Left lung (tissue), 14 donors: ENCODE measurements at places on chromosomes 2 and 18.

GRCh38 chr2:122307763-122308162 is 552.3 kb downstream of the TSN start:
- H3K27ac ChIP-seq = no peak overlapping the region
- no peaks in the 10 kb centered on the region for H3K36me3 ChIP-seq
- no peaks in the 10 kb centered on the region for H3K27me3 ChIP-seq
- DNase-seq = no peak
- H3K4me1 ChIP-seq = no peaks in the 10 kb centered on the region

DNA sequence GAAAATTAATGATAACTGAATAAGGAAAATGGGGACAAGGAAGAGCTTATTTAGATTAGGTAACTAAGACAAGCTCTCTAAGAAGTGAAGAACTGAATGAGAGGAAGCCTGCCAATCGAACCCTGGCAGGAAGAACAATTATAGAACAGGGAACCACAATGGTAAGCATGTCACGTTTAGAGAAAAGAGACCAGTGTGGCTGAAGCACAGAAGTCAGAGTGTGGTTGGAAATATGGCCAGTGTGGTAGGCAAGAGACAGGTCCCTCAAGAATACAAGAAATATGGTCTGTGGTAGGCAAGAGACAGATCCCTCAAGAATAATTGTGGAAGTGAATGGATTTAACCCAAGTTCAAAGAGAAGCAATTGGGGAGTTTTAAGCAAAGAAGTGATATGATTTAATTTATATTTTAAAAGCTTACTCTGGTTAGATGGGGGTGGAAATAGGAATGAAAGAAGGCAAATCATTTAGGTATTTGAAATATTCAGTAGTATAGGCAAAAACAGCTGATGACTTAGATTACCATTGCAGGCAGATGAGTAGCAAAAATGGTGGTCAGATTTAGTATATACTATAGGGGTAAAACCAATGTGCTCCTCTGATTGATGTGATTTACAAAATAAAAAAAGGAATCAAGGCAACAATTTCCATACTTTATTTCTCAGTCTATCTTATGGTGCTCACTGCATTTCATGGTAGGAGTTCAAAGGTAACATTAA is 38.8 kb upstream of the ERMN start:
- no peak overlapping the region for H3K27ac ChIP-seq
- no peak overlapping the region for H3K4me3 ChIP-seq
- no peak for DNase-seq
- no peaks in the 10 kb centered on the region for H3K36me3 ChIP-seq

DNA sequence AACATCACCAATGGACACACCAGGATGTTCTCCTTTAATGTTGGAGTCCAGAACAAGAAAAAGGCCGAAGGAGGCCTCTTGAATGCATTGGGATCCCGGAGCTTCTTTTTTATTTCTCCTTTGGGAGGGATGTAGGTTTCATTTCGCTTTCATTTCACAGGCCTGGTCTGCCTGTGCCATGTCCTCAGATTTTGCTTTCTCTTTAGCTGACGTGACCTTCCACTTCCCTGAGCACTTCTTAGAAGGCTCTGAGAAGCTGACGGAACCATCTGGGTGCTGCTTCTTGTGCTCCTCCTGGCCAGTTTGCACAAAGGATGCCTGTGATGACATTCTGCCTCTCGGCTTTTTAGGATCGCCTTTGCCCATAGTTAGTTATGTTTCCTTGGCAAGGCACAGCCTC is 15.1 kb upstream of the MBOAT2 start:
- H3K4me3 ChIP-seq = no peak overlapping the region
- H3K4me1 ChIP-seq = no peaks in the 10 kb centered on the region
- no peaks in the 10 kb centered on the region for H3K36me3 ChIP-seq

- H3K4me3 ChIP-seq = no peak overlapping the region
- DNase-seq = no peak
- H3K27me3 ChIP-seq = no peaks in the 10 kb centered on the region
- H3K4me1 ChIP-seq = no peaks in the 10 kb centered on the region
Observed at GRCh38 chr18:26454192-26454591, 94.2 kb downstream of the KCTD1 start.

DNA sequence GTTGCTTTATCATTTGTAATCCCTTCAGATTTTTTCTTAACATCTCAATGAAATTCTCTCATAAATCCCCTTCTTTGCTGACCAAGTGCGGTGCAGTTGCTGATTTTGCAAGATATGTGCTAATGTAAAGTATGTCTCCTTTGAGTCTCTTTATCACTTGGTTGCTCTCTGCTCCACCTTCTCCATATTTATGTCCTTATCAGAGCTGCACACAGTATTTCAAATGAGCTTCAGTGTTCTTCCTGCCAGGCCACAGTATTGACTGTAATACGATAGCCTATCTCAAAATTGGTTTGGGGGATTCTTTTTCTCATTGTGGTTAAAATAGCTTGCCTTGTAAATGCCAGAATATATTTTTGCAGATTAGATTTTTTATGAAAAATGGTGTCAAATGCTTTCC is 32.2 kb downstream of the MAIP1 start:
- no peak for DNase-seq
- no peak overlapping the region for H3K27ac ChIP-seq
- H3K36me3 ChIP-seq = no peaks in the 10 kb centered on the region
- peaks cover 3% of the 10 kb centered on the region for H3K4me1 ChIP-seq
- H3K27me3 ChIP-seq = no peaks in the 10 kb centered on the region

DNA sequence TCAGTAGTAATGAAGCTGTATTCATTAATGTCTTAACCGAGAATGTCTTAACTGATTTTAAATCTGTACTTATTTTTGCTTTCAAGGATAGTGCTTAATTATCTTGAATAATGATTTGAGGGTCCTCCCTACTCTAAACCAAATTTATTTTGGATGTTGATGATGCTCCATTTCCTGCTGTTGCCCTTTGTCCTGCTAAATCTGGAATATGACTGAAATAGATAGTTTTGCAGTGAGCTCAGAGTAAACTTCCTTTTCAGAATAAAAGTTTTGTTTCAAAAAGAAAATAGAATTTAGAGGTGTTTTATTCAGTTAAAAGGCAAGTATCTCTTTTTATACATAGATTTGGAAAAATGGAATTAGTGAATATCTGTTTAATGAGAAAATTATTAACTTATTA is 8.1 kb downstream of the NBEAL1 start:
- no peaks in the 10 kb centered on the region for H3K36me3 ChIP-seq
- no peak overlapping the region for H3K4me3 ChIP-seq
- H3K27me3 ChIP-seq = no peaks in the 10 kb centered on the region
- no peaks in the 10 kb centered on the region for H3K4me1 ChIP-seq
- H3K27ac ChIP-seq = peak overlapping the region; percentile 19

DNA sequence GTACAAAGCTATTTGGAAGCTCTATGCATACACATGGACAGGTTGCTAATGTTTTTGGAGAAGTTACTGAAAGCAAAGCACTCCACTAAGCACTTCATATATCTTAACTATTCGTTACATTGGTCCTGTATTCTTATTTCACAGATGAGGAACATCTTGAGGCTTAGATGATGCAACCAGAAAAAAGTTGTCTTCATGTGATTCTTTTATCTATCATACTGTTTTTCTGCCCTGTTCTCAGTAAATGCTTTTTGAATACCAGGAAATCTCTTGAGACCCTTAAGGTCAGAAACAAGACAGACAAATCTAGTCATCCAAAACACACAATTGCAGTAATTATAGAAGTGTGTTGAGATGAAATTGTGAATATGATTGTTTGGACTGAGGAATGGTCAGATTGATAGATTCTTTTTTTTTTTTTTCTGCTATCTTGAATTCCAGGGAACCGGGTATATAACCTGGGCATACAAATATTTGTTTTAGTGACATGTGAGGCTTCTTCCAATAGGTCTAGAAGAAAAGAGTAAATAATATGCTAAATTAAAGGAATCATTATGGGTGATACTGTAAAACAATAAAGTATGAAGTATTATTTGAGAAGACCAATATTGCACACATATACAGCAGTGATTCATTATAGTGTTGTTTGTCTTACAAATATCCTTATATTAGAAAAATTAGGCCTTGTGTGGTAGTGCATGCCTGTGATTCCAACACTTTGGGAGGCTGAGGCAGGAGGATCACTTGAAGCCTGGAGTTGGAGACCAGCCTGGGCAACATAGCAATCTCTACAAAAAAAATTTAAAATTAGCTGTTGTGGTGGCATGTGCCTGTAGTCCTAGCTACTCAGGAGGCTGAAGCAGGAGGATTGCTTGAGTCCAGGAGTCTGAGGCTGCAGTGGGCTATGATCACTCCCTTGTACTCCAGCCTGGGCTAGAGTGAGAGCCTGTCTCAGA is 33.7 kb downstream of the EHBP1 start:
- no peak overlapping the region for H3K4me3 ChIP-seq
- H3K36me3 ChIP-seq = no peaks in the 10 kb centered on the region
- DNase-seq = no peak
- no peaks in the 10 kb centered on the region for H3K27me3 ChIP-seq

- DNase-seq = no peak
- no peaks in the 10 kb centered on the region for H3K4me1 ChIP-seq
- no peak overlapping the region for H3K27ac ChIP-seq
- no peaks in the 10 kb centered on the region for H3K36me3 ChIP-seq
- no peaks in the 10 kb centered on the region for H3K27me3 ChIP-seq
- no peak overlapping the region for H3K4me3 ChIP-seq
Observed at GRCh38 chr2:231133365-231134099, 8.7 kb upstream of the HTR2B start.

DNA sequence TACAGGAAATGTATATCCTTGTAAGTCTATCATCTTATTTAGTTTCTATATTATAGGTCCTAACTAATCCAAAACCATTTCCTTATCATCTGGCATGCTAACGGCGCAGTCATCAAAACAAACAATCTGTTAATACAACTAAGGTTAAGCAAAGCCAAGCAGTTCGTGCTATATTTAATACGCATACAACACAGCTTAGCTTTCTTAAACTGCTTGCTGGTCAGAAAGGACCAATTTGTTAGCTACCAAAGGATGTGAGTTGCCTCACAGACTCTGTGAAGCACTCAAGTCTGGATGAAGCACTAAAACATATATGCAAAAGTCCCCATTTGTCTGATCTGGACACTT is 67.0 kb downstream of the ZEB2 start:
- H3K27ac ChIP-seq = peak overlapping the region; percentile 55
- DNase-seq = no peak
- no peaks in the 10 kb centered on the region for H3K27me3 ChIP-seq
- no peak overlapping the region for H3K4me3 ChIP-seq
- H3K4me1 ChIP-seq = peaks cover 4% of the 10 kb centered on the region

DNA sequence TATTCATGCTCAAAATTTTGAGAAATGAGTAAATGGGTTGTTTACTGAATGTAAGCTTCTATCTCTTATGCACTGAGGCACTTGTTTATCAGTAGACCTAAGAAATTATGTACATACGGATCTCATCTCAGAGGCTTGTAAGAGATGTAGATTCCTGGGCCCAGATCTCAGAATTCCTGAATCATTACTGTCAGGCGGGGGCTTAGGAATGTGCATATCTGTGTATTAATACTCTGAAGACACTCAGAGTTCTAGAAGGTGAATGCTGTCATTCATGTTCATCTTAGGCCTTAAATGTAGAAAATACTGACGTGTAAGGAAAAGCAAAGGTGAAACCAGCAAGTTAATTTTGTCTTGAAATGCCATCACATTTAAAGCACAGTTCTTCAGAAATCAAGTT is 169.6 kb downstream of the FMNL2 start:
- H3K36me3 ChIP-seq = no peaks in the 10 kb centered on the region
- H3K27me3 ChIP-seq = no peaks in the 10 kb centered on the region
- H3K4me3 ChIP-seq = no peak overlapping the region
- H3K27ac ChIP-seq = no peak overlapping the region
- DNase-seq = no peak

- no peaks in the 10 kb centered on the region for H3K36me3 ChIP-seq
- H3K27ac ChIP-seq = no peak overlapping the region
- H3K4me3 ChIP-seq = no peak overlapping the region
- H3K4me1 ChIP-seq = peaks cover 28% of the 10 kb centered on the region
Observed at GRCh38 chr2:113220970-113221708, 47.4 kb downstream of the PSD4 start.

DNA sequence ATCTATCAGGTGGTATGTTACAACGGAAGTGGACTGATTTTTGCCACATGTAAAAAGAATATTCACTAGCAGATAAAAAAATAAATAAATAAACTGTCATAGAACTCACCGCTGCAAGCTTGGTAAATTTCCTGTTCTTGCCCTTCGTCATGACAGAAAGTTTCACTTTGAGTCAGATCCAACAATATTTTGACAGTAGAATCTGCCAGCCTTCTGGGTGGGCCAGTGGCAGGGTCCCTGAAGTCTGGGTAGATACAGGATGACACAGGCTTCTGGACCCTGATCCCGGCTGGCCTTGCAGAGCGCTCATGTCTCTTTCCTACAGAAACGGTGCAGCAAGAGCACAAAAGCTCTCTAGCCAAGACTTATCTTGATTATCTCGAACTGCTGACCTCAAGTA is 97.8 kb upstream of the PMAIP1 start:
- no peak overlapping the region for H3K27ac ChIP-seq
- no peaks in the 10 kb centered on the region for H3K4me1 ChIP-seq
- H3K4me3 ChIP-seq = no peak overlapping the region

DNA sequence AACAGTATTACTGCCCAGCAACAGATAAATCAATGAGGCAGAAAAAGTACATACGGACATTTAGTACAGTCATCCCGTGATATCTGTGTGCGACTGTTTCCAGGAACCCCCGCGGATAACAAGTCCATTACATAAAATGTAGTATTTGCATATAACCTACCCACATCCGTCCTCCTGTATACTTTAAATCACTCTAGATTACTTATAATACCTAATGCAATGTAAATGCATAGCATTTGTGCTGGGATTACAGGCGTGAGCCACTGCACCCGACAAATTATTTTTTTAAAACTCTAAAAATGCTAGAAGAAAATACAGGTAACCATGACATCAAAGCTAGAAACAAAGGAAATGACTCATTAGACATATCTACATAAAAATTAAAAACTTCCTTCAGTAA is 91.6 kb downstream of the FAM161A start:
- H3K27me3 ChIP-seq = no peaks in the 10 kb centered on the region
- H3K4me3 ChIP-seq = no peak overlapping the region
- no peak for DNase-seq
- no peak overlapping the region for H3K27ac ChIP-seq
- peaks cover 5% of the 10 kb centered on the region for H3K4me1 ChIP-seq

DNA sequence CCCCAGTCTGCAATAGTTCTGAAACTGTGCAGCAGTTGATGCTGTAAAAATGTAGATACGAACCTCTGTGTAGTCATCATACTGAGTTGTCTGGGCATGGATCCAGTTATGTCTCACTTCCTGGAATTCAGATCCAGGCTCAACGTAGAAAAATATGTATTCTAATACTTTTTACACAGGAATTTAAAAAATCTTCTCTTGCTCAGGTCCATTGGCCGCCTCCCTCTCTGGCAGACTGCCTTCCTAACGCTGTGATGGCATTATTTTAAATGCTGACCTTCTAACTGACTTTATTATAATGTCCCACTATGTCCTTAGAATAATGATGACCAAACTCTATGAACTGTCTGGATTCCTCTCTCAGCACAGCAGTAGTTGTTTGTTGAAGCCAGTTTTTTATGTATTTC is 119.6 kb downstream of the FEZ2 start:
- H3K4me1 ChIP-seq = peaks cover 14% of the 10 kb centered on the region
- DNase-seq = no peak
- peak overlapping the region; percentile 39 for H3K27ac ChIP-seq
- no peaks in the 10 kb centered on the region for H3K36me3 ChIP-seq
